ENCODE measurements at places on chromosomes 5 and 9.

DNA sequence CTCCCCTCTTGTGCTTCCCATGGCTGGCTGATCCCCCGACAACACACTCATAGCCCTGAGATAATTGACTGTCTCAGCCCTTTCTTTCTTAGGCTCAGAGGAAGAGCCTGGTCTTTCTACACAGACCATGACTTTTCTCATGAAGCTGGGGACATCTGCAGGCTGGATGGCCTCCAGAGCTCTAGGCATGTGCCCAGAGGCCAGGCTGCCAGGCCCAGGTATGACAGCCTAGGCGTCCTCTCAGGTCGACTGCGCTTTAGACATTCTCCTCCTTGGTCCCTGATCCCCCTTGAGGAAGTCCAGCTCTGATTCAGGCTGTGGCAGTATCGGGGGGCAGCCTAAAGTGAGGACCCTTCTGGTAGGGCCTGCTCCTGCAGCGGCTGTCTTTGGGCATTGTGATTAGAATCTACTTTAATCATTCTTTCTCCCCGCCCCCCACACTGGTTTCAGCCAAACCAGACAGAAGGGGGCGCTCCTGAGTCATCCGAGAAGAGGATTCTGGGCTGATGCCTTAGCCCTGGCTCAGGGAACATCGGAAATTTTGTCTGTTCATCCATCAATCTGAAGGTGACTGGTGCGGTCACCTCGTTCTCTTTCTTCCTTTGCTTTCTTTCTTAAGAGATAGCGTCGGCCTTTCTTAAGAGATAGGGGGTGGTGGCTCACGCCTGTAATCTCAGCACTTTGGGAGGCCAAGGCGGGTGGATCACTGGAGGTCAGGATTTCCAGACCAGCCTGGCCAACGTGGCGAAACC is 66.5 kb upstream of the HSPA9 start:
- DNase-seq = peak; percentile 88

DNA sequence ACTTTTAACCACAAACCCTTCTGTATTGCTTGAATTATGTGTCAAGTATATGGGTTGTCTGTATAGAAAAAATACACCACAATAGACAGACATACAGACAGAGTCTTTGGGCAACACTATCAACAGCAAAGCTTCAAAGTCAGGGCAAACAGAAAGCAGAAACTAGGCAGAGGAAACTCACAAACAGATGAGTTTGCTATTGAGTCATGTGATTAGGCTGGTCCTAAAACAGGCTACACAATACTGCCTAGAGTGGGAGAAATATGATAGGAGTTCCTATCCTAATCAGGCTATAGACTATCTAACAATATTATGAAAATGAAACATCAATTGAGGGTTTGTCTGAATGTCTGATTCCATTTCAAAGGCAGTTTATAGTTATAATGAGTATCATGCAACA is 156.4 kb downstream of the EDIL3 start:
- no peak for DNase-seq

DNA sequence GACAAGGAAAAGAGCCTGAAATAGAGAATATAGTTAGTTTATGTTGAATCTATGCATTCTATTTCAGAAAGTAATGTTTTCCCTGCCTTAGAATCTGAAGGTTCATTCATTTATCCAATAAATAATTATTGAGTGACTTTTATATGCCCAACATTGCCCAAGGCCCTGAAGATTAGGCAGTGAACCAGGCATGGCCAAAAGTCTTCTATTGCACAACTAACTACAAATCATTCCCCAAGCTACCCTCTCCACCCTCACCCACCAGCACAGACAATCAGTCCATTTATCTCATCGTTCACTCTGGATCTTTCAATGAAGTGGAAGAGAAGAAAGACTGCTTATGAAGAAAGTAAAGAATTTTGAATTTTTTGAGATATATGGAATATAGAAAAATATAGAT is 268.4 kb downstream of the PLK2 start:
- DNase-seq = no peak

GRCh38 chr9:132125944-132126679 is 35.7 kb upstream of the NTNG2 start:
- peak; percentile 68 for DNase-seq

Data from activated effector memory CD4-positive, alpha-beta T cell treated with anti-CD3 and anti-CD28 coated beads, Interleukin-2, amount 50 U/mL, for 16 hours (primary cell).